ENCODE measurements at places on chromosomes 7 and 10.

DNA sequence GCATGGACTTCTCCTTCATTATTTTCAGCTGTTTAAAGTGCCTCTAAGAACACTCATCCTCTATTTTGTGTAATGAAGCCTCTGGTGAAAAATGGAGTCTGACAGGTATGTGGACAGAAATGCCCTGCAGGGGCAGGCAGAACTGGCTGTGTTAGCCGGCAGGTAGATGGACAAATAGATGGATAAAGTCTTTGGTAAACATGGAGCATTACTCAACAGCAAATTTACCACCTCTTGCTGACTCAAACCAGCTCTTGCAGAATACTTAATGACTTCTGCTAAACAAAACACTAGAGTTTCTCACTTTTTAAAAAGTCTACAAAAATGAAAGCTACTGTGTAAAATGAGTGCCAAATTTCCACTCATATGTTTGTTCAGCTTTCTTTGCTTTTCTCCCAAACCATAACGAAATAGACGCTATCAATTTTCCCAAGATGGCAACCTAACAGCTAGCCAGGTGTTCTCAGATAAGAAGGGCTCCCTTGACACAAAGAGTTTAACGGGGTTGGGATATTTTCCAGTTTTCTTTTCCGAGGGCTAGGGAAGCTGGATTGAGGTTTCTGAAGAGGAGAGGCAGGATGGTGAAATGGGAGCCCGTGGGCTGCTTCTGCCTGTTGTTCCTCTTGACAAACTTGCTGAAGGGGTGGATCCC, 71.9 kb upstream of the HABP2 start:
- DNase-seq: no peak

- no peak for DNase-seq
These were observed 25.6 kb downstream of the TACR2 start for GRCh38 chr10:69391158-69391557.

DNA sequence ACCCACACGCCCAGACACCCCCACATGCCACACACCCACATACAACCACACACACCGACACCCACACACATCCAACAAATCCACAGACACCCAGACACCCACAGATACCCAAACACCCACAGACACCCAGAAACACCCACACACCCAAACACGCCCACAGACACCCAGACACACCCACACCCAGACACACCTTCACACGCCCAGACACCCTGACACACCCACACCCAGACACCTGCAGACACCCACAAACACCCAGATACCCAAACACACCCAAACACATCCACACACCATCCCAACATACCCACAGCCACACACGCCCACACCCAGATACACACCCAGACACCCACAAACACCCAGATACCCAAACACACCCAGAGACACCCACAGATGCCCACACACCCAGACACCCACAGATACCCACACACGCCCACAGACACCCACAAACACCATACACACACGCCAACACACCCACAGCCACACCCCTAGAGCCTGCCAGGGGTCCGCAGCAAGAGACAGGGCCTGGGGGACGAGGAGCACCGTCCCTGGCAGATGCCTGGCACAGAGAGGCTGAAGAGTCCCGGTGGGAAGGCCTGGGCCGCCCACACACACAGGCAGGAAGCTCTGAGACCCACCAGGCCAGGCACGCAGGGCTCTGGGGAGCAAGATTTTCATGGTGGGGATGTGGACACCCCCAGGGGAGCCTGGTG, 28.5 kb downstream of the CYP2W1 start:
- no peak for DNase-seq

DNA sequence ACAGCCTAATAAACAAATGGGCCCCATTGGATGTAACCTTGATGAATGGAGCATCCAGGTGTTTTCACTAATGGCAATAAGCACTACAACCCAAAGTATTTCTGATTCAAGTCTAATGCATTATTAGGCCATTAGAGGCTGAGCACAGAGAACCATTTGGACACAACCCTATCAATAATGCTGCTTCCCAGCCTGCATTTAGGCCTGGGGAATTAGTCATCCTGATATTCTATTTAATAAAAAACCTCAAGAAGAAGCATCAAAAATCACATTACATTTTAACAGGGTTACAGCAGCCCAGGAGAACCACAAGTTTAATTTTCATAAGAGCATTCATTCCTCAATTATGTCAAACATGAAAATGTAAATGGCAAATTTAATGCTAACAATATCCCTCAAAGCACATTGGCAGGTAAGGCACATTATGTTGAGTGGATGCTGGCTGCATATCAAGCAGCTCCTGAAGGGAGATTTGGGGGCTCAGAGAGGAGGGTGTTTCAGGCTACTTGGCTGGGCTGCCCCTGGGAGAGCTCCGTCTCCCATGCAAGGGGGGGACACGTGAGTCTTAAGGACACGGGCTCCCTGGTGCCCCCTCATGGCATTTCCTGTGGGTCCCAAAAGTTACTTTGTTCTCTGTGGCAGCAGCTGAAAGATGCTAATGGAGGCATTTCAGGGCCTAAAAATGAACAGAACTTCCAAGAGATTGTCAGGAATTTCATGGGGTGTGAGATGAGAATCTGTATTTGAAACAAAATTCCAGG, 143.4 kb downstream of the HERPUD2 start:
- DNase-seq: no peak

- no peak for DNase-seq
These were observed 176.5 kb downstream of the SUGCT start for GRCh38 chr7:40311307-40311706.

DNA sequence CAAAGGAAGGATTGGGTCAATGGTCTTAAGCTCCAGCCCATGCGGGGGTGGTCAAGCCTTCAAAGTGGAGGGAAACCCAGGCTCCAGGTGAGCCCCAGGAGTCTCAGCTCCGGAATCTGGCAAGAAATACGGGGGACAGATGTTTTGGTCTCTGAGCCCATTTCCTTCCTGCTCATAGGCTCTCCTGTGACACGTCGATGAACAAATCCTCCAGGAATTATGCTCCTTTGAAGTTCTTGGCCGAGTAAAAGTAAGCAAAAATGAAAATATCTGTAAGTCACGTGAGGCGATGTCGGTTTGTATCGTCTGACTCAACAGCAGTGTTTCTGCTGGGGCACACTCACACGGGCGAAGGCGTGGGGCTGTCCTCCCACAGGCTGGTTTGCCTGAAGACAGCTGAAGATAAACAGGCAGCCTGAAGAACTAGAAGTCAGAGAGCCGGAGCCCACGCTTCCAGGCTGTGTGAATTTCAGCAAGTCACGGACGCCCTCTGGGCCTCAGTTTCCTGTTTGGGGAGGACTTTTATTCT, 52.6 kb upstream of the SMNDC1 start:
- peak; percentile 29 for DNase-seq

GRCh38 chr10:22391600-22391999, 46.3 kb downstream of the SPAG6 start:
- DNase-seq: no peak

DNA sequence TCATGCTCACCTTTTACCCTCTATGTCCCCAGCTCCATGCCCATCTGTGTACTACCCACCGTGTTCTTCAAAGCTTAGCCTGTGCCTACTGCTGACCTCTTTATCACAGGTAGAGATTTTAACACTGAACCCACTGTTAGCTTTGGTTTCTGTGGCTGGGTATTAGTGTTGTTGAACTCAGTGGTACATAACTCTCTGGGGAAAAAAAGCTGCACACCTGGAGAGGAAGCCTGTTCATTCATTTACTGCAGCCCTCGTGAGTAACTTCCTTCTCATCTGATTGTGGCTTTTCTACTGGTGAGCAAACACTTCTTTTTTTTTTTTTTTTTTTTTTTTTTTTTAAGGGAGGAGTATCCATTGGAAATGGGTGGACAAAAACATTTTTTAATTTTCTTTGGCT, 326.3 kb downstream of the CCSER2 start:
- no peak for DNase-seq

- no peak for DNase-seq
These were observed 698.6 kb downstream of the CCSER2 start for GRCh38 chr10:85026878-85027467.

DNA sequence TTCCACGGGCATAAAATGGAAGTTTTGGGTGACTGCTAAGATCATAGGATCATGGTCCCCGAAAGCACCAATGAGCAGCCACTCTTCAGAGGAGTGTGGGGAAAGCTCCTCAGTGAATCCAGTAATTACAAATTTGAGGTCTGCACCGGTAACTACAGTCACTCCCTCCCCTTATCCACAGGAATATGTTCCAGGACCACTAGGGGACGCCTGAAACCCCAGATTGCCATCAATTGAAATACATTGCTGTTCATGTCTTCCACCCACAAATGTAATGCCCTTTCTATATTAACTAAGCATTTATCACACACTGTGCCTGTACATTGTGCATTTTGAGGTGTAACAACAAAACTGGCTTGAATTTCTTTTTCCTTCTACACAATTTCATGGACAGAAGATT, 447.9 kb upstream of the PFKP start:
- DNase-seq: no peak

DNA sequence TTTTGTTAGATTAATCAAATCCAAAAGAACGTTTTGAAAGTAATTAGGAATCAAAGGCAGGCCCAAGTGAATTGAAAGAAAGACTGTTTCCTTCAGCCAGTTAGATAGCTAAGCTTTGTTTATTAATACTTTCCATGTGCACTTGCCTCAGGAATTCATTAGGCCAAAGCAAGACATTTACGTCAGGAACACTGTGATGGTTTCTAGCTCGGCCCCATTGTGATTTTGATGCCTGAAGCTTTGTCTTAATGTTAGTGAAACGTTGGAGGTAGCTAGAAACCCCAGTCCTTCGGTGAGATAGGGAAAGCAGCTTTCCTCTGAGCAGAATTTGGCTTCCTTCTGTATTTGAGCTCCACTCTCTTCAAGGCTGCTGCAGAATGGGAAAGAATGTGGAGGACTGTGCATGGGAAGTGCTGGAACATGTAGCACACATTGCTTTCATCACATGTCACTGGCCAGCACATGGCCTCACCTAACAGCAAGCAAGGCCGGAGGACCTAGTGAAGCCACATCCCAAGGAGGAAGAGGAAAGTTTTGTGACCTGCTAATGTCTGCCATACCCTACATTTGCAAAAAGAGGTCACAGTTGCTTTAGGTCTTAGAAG, 64.1 kb downstream of the PCGF5 start:
- DNase-seq: no peak

- no peak for DNase-seq
These were observed 161.1 kb downstream of the CRPPA start for GRCh38 chr7:16260236-16260728.

- no peak for DNase-seq
These were observed 488.9 kb downstream of the SH2D4B start for GRCh38 chr10:81026591-81026990.

DNA sequence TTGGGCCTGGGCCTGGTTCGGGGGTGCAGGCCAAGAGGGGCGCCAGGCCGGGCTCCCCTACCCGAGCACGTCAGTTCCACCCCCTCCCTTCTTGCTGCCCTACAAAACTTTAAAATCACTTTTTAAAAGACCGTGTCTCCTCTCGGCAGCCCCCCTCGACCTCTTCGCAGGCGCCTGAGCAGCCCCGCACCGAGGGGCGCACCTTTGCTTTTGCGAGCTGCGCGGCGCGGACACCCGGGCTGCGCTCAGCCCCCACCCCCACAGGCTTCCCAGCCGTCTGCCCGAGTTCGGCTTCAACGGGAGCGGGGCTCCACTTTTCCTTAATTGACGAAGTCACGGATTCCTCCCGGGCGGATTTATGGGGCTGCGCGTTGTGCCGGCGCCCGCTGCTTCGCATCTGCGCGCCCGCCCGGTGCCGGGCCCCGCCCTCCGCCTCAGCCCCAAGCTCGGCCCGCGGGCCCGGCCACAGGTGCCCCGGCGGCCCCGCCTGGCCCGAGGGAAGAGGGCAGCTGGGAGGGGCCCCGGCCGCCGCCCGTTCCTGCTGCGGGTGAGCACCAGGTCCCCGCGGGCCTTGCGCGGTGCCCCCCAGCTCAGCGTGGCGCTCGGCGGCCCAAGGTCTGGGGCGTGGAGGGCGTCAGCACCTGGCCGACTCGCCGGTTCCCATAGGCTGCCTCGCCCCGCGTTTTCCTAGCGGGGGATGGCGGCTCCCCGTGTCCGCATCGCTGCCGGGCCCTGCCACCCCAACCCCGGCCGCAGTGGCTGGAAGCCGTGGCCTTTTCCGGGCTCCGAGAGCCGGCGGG, 10.8 kb upstream of the MNX1 start:
- DNase-seq: no peak

DNA sequence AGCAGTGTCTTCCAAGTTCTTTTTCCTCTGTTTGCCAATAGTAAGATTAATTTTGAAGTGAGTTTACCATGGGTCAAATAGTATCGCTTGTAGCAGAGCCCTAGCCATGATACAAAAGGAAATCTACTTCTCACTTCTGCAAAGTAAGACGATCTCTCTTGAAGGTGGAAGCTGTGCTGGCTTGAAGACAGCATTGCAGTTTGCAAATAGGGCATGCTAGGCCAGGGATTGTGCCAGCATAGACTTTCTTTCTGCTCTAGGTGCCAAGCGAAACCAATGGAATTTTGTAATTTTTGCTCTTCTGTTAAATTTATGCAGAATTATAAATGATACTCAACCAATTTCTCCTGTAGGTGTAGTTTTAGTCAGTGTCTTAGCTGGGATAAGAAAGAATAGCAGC, 74.5 kb downstream of the SLC13A1 start:
- no peak for DNase-seq

- DNase-seq: no peak
These were observed 76.1 kb downstream of the CYP26A1 start for GRCh38 chr10:93149761-93150160.

DNA sequence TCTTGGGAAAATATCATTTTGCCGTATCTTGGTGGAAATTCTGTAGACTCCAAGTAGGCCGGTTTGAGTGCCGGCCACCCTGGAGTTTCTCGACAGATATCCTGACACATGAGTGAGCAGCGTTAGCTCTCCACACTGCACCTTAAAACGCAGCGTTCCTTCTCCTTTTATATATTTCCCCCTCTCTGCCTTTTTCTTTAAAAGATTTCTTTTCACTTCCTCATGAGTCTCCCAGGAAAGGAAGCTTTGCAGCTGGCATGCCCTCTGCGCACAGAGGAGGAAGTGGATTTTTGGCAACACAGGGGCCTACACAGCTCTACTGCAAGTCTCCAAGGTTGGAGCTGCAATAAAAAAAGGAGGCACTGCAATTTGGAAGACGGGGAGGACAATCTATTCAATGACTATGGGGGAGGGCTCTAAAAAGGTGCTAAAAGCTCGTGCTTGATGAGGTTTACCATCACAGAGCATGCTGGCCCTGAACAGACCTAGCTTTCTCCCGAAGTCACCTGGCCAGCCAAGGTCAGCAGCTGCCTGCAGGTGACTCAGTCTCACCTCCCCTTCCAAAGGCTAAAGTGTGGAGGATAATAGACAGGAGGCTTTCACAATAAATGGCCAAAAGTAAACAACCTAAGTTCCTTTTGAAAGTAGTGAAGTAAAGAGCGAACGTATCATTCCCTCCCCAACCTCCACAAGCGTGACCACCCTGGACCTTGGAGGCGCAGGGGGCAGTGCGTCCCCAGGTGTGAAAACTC, 252.8 kb downstream of the ZMYND11 start:
- DNase-seq: peak; percentile 69
